ENCODE measurements at places on chromosomes 11 and 22.

DNA sequence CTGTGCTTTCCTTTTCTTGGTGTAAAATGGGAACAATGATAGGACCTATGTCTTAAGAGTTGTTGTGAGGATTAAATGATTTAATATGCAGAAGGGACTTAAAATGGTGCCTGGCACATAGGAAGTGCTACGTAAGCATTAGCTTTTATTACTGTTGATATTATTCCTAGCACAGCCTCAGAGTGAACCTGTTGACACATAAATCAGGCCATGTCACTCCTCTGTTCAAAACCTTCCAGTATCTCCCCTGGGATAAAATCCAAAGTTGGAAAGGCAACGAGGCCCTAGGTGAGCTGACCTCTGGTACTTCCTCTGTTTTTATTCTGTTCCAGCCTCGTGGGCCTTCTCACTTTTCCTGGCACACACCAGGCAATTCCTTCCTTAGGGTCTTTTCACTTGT lies 108.8 kb upstream of the CADM1 start:
- no peak for DNase-seq

DNA sequence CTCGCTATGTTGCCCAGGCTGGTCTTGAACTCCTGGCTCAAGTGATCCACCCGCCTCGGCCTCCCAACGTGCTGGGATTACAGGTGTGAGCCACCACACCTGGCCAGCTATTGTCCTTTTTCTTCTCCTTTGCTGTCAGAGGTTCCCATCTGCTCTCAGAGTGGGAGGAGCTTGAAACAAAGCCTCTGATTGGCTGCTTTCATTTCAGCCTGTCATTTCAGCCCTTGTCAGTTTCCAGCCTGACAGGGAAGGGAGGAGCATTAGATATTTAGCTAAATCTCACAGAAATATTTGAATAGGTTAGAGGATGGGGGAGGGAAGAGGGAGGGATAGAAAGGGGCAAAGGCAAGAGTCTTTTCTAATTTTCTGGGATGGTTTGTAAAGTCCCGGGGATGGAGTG lies 8.7 kb downstream of the SLC22A6 start:
- DNase-seq = no peak

GRCh38 chr11:68819362-68819761 lies 22.4 kb downstream of the CPT1A start:
- DNase-seq = no peak

DNA sequence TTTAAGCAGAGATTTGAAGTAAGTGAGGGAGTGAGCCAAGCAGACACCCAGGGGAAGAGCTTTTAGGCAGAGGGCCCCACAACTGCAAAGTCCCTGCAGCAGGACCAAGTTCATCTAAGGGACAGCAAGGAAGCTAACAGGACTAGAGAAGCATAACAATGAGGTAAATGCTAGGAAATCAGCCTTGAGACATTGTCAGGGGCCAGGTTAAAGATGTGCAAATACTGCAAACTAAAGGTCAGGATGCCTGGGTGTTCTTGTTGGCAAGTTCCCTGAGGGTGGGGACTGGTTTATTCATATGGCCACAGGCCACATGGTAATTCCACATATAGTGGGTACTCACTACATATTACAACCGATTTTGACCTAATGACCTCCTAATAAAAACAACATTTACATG lies 399.2 kb upstream of the NARS2 start:
- DNase-seq = no peak

DNA sequence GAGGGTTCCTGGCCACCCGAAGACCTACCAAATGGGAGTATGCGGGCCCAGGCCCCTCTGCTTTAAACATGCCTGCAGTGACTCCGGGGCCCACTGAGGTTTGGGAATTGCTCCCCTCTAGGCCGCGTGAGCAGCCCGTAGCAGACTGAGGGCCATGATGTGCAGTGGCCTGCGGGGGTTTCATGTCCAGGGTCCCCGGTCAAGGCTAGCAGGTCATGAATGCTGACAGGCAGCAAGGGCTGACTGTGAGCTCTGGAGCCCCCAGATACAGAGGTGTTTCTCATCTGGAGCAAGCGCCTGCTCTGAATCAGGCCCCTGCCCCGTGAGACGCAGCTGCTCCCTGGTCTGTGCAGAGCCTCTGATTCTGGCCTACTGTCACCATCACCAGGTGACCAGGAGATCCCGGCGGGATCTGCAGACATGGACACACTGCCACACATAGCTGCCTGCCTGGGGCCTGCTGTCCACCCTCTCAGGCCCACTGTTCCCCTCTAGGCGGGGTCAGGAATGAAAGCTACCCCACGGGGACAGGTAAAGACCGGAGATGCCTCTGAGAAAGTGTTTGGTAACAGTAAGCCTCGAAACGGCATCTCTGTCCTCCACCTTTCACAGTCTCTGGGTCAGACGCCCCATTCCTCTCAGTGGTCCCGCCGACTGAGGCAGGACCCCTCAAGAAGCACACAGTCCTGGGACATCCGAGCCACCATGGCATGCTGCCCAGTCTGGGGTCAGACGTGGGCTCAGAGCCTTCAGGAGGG lies 73.3 kb downstream of the PARVB start:
- DNase-seq = no peak

- peak; percentile 65 for DNase-seq
Measured at GRCh38 chr11:14904745-14905103, 12.7 kb upstream of the CYP2R1 start.

DNA sequence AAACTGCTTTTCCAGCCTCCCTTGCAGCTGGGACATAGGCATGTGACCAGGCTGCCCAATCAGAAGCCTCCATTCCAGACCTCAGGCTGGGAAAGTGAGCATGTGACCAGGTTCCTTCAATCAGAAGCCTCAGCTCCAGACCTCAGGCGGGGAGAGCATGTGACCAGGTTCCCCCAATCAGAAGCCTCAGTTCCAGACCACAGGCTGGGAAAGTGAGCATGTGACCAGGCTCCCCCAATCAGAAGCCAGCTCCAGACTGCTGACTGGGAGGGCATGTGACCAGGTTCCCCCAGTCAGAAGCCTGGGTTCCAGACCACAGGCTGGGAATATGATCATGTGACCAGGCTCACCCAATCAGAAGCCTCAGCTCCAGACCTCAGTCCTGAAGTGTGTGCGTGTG lies 11.7 kb upstream of the IL2RB start:
- no peak for DNase-seq

DNA sequence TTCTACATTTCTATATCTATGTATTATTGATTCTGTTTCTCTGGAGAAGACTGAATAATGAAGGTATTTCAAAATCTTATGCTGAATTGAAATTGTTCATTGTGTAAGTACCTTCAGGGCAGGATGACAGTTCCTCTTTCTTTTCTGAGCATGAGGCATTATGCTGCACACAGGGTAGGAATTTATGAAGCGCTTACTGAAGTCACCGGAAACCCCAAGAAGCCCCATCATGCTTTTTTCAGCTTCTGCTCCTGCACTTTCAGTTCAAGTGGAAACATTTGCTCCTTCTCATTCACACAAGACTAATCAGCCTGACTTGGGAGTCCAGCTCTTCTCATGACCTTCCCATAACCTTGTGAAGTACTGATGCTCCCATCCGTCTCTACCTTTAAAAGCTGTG lies 314.7 kb upstream of the SORL1-AS1 start:
- DNase-seq = no peak

DNA sequence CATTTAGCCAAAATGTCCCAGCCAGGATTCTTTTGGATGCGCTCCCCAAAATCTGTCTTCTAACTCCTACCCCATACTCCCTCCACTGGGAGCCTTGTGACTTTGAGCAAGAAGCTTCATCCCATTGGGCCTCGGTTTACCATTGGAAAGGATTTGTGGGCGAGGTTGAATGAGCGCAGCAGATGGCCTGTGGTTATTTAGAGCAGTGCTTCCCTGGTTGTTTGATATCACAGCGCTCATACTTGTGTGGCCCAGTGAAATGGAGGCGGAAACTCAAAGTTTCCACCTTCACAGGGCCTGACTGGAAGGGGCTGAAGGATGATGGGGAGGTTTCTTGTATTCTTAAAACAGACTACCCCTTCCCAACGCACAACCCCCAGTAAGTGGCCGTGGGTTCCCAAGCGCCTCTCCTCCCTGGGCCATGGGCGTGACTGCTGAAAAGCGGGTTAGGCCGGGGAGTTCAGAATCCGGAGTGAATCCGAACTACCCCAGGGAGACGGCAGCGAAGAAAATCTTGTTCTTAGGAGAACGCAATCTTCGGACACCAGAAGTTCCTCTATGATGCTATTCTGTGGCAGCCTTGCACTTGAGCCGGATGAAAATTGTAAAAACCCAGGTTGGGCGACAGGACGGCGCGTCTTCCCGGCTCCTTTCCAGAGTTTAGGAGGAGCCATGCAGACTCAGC lies 1.2 kb upstream of the ATF4 start:
- no peak for DNase-seq

- no peak for DNase-seq
Measured at GRCh38 chr11:116849486-116849885, 12.1 kb upstream of the APOA1 start.

DNA sequence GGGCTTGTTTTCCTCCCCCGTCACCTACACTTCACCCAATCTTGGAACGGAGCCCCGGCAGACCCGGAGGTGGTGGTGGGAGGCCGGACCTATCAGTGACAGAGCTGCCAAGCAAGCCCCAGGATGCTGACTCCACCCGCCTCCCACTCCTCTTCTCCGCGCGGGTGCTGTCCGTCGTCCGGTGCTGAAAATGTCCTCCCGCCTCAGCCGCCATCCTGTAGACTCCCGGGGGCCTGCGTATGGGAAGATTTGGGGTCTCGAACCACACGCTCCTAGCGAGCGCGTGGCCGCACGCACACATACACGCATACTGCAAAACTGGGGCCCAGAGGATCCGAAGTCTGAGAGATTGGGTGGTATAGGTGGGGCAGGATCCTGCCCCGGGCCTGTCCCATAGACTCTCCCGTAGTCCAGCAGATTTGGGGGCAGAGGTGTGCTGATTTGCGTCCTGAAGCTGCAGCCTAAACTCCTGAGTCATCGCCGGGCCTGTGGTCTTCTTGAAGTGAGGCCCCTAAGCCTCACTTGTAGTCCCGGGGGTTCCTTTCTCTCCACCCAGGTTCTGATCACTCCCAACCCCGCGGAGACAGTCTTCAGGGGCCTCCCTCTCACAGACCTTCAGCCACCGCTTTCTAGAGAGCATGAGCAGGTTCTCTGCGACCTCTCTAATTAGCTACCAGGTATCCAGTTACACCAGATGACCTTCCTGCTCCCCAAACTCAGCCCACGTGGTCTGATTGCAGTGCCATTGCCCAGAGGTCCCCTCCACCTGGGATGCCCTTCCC lies 796 bp upstream of the YIF1A start:
- DNase-seq = peak; percentile 57

- no peak for DNase-seq
Measured at GRCh38 chr22:48537343-48537680, 1290.4 kb downstream of the BRD1 start.

DNA sequence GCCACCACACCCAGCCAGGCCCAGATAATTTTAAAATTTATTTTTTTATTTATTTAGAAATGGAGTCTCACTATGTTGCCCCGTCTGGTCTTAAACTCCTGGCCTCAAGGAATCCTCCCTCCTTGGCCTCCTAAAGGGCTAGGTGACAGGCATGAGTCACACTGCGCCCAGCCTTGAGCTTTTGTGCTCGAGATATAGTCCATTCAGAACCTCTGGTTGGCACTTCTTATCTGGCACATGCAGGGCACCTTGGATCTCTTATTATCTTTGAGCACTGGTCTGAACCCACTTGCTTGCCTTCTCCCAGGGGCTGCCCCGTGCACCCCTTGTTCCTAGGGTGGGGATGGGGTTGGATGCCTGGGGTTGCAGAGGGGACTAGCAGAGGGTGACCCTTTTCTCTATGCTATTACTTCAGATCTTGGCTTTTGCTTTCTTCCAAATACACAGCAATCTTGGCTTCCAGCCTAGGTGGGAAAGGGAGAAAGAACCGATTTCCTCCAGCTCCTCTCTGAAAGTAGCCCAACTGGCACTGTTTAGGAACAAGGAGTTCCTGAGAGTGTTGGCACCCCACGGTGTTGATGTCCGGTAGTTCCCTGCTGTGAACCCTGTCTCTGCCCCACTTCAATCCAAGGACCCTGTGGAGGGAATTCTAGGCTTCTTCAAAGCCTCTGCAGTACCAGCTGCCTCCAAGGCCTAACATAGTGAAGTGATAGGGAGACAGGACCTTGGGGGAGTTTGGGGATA lies 1.3 kb upstream of the SLC3A2 start:
- peak; percentile 52 for DNase-seq

GRCh38 chr11:119460097-119460496 lies 37.1 kb upstream of the THY1 start:
- no peak for DNase-seq

DNA sequence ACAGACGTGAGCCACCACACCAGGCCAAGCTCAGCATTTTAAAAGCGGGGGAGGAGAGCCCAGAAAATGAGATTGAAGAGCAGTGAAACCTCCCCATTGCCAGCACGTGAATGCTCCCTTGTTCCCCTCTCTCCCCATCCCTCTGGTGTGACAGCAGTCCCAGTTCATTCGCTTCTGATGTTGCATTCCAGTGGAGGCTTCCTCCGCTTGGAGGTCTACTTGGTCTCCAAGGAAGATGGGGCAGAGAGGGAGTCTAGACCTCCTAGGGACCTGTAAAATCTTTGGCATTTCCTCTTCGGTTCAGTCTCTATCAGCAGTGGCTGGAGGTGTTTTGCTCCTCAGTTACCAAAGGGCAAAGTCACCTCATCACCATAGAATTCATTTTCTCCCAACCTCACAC lies 30.2 kb upstream of the EP300 start:
- no peak for DNase-seq

GRCh38 chr11:68582416-68583040 lies 101.8 kb upstream of the GAL start:
- no peak for DNase-seq

- DNase-seq = no peak
Measured at GRCh38 chr11:65275906-65276305, 14.1 kb downstream of the POLA2 start.

DNA sequence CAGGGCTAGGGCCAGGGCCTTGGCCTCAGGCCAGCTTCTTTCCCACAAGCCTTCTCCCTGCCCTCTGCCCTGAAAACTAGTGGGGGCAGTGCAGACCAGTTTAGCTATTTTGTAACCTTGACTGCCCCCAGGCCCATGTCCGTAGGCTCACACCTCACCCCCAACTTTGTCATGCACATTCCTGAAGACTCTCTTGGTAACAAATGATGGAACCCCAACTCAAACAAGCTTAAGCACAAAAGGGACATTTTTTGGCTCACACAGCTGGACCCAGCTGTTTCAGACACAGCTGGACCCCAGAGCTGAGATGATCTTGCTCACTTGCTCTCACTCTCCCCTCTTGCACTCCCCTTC lies 46.6 kb downstream of the KCNQ1OT1 start:
- no peak for DNase-seq

DNA sequence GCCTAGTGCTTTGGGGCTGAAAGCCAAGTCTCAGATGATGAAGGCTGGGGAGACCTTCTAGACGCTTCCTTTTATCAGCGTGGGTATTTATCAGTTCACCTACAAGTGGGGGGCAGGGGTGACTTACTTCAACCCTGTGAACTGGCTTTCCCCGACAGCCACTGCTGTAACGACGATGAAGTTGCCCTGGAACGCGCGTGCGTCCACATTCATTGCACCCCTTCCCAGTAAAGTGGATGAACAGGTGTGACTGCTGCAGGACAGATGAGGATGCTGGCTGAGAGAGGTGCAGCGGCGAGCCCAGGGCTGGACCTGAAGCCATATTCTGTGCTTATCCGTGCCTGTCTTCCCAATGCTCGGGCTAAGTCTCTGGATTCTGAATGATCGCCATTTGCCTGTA lies 1122.3 kb downstream of the TBC1D22A start:
- no peak for DNase-seq

GRCh38 chr22:11605468-11605981 lies 3922.5 kb upstream of the OR11H1 start:
- DNase-seq = no peak

All from head of caudate nucleus (tissue), 42 donors.